ENCODE measurements at places on chromosomes 1 and 21.

DNA sequence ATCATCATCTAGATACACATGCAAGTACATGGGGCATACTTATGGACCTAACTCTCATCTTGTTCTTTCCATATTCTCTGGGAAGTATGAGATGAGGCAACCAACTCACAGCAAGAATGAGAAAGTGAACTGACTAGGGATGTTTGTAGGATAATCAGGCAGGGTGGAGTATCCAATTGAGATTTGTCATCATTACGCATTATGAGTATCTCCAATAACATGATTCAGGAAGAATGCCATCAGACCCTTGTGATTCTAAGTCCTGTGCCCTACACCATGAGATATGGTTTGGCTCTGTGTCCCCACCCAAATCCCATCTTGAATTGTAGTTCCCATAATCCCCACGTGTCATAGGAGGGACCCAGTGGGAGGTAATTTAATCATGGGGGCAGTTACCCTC is 154.0 kb downstream of the SLC30A10 start:
- no peak for DNase-seq

- DNase-seq, result no peak
Measured at GRCh38 chr1:51348147-51348527, 17.8 kb upstream of the TTC39A start.

DNA sequence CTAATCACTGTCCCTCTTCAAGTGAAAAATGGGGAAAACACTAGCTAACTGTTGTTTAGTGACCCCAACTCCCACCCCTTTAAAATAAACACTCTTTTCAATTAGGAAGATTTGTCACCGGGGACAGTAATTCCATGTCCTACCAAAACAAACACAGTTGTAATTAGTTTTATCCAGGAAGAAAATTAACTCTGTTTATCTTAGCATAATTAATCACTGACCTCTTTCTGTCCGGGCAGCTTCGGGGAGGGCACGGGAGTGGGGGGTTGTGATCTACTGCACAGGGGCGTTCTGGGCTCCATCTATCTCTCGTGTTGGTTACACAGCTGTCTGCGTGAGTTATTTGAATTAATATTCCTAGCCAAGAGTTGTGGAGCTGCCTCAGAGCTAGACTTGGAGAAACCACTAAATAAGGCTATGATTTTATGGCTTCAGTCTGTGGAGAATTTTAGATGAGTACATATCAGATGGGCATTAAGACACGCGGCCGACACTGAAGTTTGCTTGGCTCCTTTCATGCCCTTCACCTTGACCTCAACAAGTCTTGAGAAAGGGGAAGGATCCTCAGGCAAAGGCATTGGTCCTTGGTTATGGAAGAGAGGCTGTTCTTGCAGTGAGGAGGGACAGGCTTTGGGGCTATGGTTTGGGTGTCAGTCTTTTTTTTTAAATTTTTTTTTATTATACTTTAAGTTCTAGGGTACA is 102.0 kb upstream of the TRABD2B start:
- DNase-seq, result no peak

GRCh38 chr1:26530895-26531598 is 1.5 kb downstream of the RPS6KA1 start:
- no peak for DNase-seq

DNA sequence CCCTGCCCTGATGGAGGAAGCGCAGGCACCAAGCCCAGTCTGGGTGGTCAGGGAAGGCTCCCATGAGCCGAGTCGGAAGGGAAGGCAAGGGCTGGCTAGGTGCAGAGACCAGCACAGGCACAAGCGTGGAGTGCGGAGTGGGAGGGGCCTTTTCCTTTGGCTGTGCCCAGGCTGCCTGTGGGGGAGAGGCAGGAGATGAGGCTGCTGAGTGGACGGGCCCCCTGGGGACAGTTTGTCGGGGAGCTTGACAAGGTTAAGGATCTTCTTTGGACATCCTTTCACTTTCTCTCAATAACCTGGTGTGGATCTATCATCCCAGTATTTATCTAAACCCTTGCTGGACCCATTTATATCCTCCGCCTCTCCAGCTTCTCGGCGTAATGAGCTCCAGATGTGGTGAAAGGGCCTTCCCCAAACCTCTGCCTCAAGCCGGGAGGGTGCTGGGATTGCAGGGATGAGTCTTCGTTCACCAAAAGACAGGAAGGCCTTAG is 42.9 kb downstream of the EPHB2 start:
- DNase-seq, result no peak

- DNase-seq, result no peak
Measured at GRCh38 chr1:182676274-182676673, 8.1 kb downstream of the RGS8 start.

- no peak for DNase-seq
Measured at GRCh38 chr1:41662765-41663437, 178.4 kb upstream of the EDN2 start.

DNA sequence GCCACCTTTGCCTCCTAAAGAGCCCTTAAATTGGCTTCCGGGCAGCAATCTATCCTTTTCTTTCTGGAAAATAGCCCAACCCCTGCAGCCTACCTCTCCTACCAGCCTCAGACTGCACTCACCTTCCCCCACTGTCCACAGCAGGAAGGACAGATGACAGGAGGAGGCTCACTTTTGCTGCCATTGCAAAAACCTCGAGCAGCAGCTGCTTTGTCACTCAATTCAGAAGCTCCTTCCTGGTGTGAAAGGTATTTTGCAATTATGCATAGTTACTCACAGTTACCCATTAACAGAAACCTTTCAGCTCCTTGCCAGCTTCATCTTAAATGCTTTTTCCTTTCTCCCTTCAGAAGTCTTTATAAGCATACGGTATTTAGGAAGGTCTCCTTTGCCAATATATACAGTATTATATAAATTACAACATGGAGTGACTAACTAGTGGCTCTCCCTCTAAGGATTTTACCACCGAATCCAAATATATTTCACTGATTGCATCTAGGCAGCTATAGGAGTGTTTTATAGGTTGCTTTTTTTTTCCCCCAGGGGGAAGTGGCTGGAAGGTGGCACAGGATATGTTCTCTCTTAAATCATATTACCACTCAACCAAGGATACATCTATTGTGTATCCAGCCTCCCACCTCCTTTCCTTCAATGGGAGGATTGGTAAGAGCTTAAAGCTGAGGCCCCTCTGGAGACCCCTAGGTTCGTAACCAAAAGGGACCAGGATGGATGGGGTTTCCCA is 142.1 kb upstream of the IPO9 start:
- no peak for DNase-seq

DNA sequence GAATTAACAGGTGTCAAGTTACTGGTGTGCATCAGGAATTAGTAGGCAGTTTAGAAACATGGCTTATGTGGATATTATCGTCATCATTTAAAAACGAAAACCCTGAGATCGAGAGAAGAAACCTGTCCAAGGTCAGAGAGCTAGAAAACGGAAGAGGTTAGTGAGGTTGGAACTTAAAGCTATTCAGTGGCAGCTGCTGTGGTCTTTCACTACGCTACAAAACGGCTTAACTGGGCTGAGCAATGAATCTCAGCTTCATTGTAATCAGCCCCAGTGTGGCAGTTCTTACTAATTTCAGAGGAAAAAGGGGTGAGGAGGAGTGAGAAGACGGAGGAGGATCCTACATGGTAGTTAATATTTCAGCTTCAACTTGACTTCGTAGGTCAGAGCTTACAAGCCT is 77.9 kb downstream of the DAB1 start:
- no peak for DNase-seq

DNA sequence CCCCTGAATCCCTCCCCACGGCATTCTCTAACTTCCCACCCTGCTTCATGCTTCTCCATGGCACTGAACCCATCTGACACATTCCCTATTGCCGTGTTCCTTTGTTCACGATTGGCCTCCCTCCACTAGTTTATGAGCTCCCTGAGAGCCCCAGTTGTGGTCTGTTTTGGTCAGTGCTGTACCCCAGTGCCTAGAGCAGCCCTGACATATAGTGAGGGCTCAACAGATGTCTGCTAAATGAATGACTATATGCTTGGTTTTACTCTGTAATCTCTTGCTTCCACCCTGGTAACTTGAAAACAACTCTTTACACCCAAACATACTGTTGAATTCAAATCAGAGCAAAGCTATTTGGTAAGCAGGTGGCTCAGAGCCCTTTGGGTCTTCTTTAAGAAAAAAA is 171.1 kb upstream of the EDN2 start:
- DNase-seq, result no peak

DNA sequence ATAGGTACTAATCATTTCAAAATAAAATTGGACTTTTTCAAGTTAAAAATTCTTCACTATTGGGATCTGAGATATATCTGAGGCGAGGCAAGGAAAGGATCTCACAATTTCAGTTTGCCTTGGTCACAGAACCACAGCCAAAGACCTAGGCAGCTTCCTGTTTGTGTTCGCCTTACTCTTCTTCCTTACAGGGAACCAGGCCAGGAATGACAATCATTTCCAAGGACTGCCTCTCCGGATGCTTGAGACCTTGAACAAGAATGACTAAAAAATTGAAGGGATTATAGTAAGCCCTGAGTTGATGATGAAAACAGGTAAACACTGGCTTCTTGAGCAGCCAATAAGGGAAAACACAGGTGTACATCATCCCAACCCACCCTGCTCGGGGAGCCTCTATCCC is 35.2 kb upstream of the SERBP1 start:
- DNase-seq, result no peak

DNA sequence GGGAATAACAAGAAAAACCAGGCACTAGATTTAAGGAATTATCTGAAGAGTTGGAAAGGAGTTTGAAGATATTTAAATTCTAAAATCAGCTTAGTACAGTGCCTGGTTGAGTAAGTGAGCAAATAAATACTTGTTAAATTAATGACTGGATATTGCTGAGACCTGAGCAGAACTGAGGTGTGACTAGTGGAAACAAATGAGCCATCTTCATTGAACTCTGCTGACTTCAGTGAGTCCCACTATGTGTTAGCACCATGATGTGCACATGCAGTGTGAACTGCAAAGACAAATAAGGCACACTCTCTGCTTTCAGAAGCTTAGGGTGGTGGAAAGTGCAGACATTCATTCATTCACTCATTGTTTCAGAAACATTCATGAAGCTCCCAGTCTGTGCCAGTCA is 48.7 kb downstream of the ELAPOR1 start:
- no peak for DNase-seq

DNA sequence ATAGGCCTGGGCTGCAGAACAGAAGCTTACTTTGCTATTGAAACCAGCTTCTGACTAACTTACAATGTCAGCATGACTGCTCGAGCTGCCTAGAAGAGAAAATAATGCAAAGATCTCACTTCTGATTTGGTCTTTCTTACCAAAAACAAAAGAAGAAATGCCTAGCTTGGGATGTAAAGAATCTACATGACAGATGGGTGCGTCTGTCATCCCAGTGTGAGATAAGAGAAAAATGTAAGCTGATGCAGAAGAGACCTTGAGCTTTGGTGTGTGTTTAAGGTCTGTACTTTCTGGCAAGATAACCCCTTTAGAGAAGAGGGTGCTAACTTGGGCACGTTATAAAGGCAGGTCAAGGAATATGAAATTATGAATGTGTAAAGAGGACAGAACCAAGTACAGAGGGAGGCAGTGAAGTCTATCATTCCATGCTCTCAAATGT is 3.6 kb downstream of the FAM20B start:
- DNase-seq, result no peak

GRCh38 chr1:117366177-117367045 is 838 bp upstream of the MAN1A2 start:
- DNase-seq, result peak; percentile 67

Data from SK-N-DZ (cell line).